NCI-H510A (cell line): ENCODE measurements at places on chromosomes 3 and 15.

- DNase-seq, result no peak
These were observed 92.6 kb downstream of the STT3B start for GRCh38 chr3:31625358-31625757.

DNA sequence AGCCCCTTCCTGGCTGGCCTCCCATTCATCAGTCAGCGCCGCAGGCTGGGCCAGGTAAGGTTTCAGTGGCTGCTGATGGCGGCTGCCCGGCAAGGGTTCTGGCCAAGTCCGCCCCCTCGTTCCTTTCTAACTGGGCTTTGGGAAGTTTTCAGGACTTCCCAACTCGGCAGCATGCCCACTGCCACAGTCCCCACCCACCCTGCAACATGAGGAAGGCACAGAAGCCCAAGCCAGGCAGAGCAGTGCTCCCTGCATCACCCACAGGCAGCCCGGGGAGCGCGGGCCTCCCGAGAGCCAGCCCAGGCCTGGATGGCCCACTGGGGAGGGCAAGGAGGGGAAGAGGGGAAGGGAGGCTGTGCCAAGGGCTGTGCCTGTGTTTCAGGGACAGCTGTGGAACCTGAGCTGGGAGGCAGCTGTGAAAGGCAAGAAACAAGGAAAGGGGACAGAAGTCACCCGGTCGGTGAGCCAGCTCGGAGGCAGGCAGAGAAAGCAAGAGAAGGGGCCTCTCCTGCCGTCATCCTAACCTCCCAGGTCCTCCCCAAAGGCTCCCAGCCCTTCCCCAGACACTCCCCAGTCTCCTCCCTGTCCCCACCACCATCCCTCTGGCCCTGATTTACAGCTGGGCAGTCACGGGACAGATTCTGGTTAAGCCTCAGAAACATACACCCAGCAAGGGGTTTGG, 73.9 kb downstream of the CPN2 start:
- no peak for DNase-seq

DNA sequence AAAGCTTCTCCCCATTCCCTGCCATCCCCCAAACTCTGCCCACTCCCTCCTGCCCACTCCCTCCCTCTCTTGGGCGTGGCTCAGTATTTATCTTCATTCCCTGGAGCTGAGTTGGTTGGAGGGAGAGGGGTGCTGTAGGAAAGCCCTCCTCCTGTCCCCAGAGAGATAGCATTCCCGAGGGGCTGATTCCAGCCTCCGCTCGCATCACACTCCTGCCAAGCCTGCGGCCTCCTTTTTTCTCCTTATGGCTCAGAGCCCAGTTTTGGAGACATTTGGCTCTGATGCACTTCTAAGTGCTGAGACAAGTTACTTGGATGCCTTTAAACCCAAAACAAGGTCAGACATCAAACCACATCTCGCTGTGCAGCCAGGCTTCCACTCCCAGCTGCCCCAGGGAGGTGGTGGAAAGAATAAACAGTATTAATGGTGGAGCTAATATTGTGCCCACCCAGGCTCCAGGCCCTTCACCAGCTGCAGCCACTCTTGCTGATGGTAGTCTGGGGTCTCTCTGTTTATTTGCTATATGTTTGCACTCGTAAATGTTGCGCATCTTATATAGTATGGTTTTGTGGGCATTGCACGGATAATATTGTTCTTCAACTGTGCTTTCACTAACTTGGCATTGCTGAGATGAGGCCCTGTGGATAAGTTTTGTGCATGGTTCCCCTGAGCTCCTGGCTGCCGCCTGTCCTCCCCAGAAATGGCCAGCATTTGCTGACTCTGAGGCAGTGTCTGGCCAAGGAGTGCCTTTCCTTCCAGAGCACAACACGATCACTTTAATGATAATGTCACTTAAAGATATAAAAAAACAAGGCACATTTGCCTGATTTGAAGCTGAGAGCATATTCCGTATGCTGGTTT, 157.2 kb downstream of the LRRC28 start:
- DNase-seq, result no peak

DNA sequence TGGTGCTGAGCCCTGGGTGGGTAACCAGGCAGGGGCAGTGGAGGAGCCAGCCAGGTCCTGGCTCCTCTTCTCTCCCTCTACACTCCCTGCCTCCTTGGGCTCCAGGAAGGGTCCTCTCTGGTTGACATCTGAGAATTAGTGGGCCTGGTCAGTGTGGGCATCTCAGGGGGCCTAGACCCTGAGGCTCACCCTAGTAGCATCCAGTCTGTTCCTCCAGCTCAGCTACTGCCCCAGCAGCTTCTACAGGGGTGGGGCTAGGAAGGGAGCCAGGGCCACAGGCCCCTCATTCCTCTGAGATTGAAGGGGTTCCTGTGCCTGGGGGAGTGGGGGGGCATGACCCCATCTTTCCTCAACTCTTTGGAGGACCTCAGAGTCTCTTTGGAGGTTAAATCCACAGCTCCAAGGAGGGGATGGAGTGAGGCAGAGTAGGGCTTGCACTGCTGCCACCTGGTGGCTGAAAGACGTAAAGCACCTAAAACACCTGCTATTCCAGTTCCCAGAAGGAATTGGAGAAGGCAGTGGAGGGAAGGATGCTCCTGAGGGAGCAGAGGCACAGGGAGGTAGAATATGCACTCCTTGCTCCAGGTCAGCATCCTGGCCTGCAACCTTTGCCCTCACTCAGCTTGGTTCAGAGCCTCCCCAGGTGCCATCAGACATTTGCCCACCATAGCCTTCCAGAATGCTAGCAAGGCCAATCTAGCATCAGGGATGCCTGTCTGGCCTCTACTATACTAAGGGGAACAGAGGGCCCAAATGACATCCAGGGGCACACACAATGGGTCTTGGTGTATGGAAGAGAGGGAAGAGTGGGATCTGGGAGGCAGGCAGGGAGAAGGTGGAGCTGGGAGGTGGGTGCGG, 25.1 kb downstream of the C3orf18 start:
- DNase-seq, result no peak

DNA sequence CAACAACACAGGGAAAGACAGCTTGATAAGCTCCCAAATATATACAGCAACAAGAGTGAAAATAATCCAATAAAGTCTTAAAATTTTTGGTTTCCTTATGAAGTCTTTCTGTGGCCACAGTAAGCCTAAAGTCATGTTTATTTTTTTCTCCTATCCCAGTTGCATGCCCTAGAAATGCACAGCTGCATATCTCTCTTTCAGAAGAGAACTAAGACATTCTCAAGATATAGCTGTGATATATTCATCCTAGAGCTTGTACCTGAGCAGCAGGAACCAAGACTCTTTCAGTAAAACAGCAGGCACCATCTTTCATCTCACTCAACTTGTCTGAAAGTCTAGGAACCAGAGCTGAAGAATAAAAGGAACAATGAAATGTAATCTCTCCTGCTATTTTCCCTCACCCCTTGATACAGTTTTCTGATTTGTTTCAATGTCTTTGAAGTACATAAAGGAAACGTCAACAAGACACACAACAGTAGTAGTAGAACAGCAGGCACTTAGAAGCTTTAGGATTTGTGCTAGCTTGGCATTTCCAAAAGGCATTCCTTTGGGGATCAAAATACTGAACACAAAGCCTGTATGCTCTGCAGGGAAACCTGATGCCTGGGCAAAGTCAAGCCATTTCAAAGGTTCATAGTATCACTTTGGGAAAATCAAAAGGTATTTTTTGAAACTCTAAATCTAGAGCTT, 536.8 kb downstream of the PYDC2 start:
- no peak for DNase-seq

DNA sequence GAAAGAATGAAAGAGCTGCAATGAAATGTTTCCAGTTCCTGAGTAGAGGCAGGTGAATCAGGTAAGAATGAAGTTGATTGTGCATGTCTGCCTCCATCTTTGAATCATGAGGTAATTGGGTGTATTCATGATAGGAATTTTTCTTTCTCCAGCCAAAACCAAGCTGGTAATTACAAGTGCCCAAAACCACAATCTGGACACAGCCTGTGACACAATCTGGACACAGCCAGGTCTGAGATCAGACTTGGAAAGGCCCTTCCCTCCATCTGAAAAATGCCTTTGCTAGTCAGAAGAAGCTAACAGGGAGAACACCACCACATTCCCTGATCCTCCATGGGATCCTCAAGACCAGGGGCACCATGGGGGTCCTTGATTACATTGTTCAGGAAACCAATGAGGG, 338.5 kb upstream of the THBS1 start:
- DNase-seq, result no peak

DNA sequence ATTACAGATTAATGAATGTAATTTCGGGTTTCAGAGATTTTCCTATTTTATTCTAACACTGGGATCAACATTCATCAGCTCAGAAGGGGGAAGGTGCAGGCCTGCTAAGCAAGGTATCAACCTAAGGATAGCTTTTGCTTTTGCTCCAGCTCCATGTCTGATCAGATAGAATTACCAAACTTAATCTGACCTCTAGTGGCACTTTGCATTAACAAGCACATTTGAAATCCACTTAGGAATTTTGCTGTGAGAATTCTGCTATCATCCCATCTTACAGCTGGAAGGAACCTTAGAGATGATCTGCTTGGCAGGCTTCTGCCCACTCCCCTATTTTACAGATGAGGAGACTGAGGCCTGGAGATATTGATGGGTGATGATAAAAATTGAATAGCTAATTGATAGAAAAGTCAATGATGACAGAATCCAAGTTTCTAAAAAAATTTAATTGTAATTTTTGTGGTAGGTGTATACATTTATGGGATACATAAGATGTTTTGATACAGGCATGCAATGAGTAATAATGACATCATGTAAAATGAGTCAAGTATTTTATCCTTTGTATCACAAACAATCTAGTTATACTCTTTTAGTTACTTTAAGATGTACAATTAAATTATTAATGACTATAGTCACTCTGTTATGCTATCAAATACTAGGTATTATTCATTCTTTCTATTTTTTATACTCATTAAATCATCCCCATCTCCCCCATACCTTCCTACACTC, 209.2 kb upstream of the ZPLD1 start:
- DNase-seq, result no peak

- DNase-seq, result no peak
These were observed 26.8 kb downstream of the GALK2 start for GRCh38 chr15:49196856-49197255.

- no peak for DNase-seq
These were observed 39.3 kb downstream of the PPCDC start for GRCh38 chr15:75062706-75063105.

DNA sequence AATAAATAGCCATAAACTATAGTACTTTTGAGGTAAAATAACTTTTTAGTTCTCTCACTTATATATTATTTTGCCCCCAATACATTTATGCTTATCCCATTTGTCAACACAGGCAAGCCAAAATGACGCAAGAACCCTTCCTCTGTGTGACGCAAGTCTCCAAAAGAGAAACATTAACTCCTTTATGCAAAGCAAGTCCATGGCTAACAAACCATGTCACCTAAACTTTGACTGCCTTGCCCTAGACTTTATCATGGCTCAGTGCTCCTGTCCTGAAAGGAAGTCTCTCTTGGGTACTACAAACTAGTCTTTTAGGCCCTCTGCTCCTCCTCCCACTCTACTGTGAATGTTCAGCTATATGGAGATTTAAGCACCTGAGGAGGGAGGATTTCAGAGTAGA, 230.5 kb downstream of the UNC13C start:
- no peak for DNase-seq

GRCh38 chr3:121895121-121895520, 920 bp downstream of the SLC15A2 start:
- no peak for DNase-seq

- DNase-seq, result no peak
These were observed 104.8 kb upstream of the CCDC54 start for GRCh38 chr3:107272471-107272870.

- DNase-seq, result no peak
These were observed 80.9 kb downstream of the ARHGAP31 start for GRCh38 chr3:119375106-119375505.

GRCh38 chr3:64158334-64158733, 66.9 kb downstream of the PRICKLE2 start:
- no peak for DNase-seq

GRCh38 chr3:16741103-16741758, 136.0 kb upstream of the DAZL start:
- DNase-seq, result no peak

DNA sequence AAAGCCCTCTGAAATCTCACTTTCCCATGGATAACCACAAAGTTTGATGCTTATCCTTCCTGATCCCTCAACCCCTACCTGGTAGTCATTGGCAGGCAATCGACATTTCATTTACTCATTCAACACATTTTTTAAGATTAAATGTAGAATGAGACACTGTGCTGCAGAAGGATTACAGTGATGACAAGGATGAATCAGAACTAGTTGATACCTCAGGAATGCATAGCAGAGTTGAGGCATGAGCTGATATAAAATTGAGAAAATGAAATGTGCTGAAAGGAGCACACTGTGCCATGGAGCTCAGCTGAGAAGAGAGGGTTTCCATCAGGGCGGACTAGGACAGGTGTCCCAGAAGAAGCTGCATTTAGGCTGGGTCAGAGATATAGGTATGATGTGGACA, 48.9 kb upstream of the ACTL6A start:
- no peak for DNase-seq

GRCh38 chr3:186544281-186544680, at the start of gene CRYGS:
Gene CRYGS, minus strand, starts transcription at chr3:186544380. Its CDS starts 54 bp downstream, at chr3:186544326.
- DNase-seq, result no peak

- no peak for DNase-seq
These were observed 7.7 kb upstream of the FLNB start for GRCh38 chr3:58000306-58001085.
